ENCODE measurements at places on chromosomes 12 and 14.

- DNase-seq: no peak
Measured at GRCh38 chr12:113006641-113007040, 28.3 kb downstream of the OAS2 start.

GRCh38 chr12:108565976-108566375 is 3.6 kb downstream of the ISCU start:
- DNase-seq: no peak

DNA sequence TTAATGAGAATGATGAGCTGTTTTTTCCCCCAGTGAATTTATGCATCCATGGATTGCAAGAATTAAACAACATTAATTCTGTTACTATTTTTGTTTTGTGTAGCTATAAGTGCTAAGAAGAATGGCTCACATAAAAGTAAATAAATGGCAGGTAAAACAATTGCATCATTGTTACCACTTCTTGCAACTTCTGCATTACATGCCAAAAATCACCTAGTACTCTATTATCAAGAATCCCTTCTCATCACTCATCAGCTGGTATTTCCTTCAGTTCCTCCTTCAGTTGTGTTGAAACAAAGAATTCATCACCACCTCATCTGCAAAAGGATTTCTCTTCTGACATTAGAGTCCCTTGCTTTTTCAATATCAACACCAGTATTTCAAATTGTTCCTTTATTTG is 773 bp downstream of the A2M start:
- DNase-seq: no peak

DNA sequence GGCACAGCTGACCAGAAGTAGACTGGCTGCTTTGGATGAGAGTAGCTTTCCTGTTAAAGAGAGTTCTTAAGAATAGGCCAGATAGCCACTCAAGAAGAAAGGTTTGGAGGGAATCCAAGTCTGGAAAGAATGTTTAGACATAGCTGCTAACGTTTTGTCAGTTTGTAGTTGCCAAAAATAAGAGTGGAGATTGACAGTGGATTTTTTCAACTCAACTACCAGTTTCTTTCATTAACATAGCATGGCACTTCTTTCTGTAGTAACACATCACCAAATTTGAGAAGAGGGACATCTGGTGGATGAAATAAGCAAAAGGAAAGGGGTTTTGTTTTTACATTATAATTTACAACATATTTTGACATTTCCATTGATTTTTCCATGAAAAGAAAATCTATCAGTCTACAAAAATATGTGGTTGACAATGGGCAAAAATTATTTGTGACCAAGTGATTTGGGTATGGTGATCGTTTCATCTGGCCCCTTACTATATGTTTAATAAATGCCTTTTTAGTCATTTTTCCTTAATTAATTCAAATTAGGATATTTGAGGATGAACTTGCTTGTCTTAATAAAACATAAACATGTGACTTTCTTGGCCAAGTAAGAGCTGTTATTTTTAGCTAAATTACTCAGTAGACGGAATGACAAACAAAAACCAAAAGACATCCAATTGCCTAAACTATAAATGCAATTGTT is 71.1 kb downstream of the PTPRR start:
- DNase-seq: no peak

GRCh38 chr12:118290130-118290529 is 82.6 kb downstream of the TAOK3 start:
- DNase-seq: no peak

DNA sequence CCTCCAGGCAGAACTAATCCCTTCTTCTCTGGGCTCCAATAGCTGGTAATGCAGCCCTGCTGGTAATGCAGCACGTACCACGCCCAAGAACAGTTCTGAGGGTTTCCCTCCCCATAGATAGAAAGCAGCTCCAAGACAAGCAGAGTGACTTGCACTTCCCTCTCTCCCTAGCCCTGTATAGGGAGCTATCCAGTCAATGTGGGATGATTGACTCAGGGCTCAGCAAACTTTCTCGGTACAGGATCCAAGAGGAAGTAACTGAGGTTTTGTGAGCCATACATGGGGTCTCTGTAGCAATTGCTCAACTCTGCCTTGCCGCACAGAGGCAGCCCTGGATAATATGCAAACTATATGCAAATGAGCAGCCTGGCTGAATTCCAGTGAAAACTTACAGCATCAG is 15.5 kb upstream of the FKBP4 start:
- DNase-seq: no peak

GRCh38 chr14:56751471-56751870 is 58.8 kb downstream of the OTX2 start:
- no peak for DNase-seq

GRCh38 chr12:78249578-78249977 is 418.9 kb downstream of the NAV3 start:
- DNase-seq: no peak

GRCh38 chr12:124772289-124773170 is 91.1 kb downstream of the SCARB1 start:
- no peak for DNase-seq

DNA sequence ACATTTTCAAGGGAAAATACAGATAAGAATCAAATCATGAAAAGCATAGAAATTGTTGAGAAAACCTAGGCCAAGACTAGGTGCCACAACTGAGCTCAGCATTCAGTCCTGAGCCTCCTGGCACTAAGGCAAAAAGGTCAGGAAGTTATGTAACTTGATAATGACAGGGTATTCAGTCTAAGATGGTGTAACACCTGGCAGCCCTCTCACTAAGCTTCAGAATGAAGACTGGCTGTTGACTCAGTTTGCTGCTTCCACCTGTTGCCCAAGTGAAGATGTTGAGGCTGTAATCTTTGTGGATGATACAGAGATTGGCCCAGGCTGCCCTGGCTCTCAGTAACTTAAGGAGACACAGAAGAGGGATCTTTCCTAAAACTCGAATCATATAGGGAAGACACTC is 19.6 kb downstream of the PROX2 start:
- no peak for DNase-seq

DNA sequence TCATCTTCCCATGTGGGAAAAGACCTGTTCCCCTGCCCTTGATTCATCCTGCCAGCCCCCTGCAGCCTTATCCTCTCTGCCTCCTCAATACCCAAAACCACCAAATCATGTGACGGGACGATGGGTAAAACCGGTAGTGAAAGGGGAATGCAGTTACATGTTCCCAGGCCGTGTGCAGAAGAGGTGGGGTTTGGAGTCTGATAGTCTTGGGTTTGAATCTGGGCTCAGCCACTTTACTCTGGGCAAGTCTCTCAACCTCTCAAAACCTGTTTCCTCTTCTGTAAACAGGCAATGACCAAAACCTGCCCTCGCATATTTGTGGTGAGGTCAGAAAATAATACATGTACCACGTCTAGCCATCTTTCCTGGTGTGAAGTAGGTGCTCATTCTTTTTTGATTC is 123.0 kb downstream of the PLXNC1 start:
- DNase-seq: no peak

DNA sequence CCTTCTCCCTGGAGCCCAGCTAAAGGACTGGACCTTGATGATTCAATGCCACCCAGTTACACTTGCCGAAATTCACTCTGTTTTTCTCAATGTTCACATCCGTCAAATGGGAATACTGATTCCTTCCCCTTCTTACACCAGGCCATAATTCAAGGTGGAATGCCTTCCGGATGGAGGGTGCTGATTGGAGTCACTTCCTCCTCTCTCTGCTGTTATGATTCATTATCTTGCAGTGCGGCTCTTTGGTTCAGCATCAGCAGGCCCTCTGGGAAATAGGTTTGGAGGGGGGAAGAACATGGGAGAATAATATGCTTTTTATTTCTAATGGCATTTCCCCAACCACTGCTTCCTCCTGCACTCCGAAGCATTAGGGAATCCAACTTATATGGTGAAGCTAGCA is 390.6 kb upstream of the TBX3 start:
- no peak for DNase-seq

- DNase-seq: no peak
Measured at GRCh38 chr12:116325336-116325664, 47.8 kb upstream of the MED13L start.

- no peak for DNase-seq
Measured at GRCh38 chr14:42214981-42215491, 608.4 kb downstream of the LRFN5 start.

DNA sequence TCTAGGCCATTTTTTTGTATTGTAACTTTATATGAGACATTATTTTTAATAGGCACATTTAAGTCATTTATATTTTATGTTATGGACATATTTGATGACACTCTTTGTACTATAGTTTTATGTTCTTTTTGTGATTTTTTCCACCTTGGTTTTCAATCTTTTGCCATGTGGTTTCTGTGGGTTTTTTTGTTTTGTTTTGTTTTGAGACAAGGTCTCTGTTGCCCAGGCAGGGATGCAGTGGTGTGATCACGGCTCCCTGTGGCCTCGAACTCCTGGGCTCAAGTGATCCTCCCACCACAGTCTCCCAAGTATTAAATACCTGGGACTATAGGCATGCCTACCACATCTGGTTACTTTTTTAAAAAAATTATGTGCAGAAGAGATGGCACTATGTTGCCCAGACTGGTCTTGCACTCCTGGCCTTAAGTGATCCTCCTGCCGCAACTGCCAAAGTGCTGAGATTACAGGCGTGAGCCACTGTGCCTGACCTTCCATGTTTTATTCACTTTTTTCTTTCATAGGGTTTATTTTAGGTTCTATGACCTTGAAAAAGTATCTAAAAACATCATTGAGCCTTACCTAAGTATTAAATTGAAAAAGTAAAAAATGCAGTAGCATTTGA is 16.3 kb downstream of the MSRB3 start:
- DNase-seq: no peak

GRCh38 chr12:57822392-57823130 is 4.0 kb upstream of the AVIL start:
- DNase-seq: no peak

DNA sequence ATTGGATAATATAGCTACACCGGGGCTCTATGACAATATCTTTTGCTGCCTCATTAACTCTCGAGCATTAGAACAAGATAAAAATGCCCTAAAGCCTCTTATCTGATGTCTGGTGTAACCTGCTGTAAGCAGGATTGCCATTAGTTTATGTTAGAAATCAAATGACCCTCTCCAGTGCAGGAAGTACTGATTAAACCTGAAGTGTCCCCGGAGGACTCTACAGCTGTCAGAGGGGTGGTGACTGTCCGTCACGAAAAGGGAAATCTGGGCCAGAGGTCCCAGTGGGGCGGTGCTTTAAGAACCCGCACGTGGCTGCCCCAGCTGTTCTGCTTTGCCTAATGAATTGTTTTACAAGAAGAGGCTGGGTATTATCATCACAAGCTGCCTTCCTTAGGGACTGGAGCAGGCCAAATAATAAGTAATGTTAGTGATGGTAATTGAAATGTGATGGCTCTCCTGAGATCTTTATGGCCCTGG is 55.7 kb downstream of the LIN52 start:
- no peak for DNase-seq

- DNase-seq: no peak
Measured at GRCh38 chr14:92660571-92660970, 87.9 kb downstream of the LGMN start.

DNA sequence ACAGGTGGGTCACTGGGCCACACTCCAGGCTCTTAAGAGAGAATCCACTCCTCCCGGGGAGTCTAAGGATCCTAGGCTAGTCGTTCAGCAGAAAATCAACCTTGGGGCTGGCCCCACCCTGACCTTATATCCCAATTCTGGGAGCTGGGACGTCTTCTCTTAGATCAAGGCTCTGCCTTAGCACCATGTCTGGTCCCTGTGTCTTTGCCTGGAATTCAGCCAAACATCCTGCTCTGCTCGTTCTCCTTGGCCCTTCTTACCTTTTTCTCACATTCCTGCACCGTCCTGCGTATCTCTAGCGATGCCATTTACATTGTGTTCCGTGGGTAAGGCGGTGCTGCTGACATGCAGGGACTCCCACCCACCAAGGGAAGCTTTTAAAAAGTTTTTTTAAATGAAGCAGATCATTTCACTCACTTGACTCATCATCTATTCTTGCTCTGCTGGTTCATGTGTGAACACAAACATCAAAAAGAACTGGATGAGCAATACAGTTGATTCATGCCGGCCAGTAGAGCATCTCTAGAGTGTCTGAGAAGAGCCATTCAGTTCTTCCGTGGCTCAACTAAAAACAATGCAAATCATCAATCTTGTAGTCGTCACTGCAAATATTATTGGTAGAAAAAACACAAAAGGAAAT is 50.2 kb downstream of the KCNK13 start:
- no peak for DNase-seq

DNA sequence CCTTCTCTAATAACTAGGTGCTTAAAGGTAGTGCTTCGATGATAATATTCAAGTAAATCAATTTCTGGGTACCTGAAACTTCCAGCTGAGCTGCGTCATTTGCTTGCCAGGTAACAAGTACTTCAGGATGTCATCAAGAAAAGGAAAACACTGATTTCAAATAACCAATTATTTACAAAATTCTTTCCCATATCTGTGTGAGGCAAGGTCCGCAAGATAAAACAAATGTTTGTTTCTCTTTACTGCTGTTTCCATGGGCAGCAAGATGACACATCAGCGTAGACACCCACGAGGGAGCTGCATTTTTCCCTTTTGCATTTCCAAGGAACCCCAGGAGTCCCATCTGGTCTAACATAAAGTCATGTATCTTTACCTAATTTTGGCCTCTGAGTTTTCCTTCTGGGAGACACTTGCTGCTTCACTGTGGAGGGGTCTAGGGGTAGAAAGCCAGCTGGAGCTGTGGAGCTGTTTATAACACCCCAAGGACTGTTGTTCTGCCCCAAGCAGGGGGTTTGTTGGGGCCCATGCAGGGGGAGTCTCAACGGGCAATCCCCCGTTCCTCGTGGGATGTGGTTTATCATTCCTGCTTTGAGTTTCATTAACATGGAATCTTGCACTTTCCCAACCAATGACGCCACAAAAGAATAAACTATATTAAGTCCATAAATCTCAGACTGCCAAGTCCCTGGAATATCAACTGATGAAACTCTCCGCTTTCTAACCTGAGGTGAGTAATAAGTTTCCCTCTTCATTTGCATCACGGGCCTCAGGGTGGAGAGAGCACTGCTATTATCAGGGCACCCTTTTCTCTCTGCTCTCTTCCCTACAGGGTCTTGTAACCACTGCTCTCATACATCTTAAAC is 112.8 kb upstream of the PELI2 start:
- DNase-seq: no peak

GRCh38 chr14:100619396-100620254 is 32.4 kb upstream of the BEGAIN start:
- no peak for DNase-seq

GRCh38 chr14:104650981-104651875 is 38.2 kb upstream of the INF2 start:
- no peak for DNase-seq

DNA sequence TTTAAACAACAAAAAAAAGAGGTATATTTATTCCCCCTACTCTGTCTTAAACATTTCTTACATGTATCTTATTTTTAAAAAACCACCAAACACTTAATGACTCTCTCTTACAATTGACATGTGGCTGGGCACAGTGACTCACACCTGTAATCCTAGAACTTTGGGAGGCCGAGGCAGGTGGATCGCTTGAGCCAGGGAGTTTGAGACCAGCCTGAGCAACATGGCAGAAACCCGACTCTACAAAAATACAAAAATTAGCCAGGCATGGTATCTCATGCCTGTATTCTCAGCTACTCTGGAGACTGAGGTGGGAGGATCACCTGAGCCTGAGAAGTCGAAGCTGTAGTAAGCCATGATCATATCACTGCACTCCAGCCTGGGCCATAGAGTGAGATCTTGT is 16.0 kb downstream of the SLC41A2 start:
- DNase-seq: no peak

All from GM18507 (cell line).